ENCODE measurements at places on chromosomes 5 and 9.

DNA sequence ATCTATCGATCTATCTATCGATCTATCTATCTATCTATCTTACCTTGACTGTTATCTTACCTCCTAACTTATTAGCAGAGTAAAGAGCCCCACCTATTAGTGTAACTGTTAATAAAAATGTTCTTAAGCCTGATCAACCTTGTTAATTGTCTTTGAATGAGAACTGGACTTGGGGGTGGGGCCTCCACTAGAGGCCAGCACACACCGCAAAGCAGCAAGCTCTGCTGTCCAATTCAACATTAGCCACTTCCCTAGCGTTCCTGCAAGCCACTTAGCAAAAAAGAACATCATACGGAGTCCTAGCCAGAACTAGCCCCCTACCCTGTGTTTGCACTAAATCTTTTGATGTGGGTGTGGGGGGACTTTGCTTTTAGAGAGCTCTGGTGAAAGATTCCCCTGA, 515.8 kb downstream of the KDM4C start:
- DNase-seq, result no peak

DNA sequence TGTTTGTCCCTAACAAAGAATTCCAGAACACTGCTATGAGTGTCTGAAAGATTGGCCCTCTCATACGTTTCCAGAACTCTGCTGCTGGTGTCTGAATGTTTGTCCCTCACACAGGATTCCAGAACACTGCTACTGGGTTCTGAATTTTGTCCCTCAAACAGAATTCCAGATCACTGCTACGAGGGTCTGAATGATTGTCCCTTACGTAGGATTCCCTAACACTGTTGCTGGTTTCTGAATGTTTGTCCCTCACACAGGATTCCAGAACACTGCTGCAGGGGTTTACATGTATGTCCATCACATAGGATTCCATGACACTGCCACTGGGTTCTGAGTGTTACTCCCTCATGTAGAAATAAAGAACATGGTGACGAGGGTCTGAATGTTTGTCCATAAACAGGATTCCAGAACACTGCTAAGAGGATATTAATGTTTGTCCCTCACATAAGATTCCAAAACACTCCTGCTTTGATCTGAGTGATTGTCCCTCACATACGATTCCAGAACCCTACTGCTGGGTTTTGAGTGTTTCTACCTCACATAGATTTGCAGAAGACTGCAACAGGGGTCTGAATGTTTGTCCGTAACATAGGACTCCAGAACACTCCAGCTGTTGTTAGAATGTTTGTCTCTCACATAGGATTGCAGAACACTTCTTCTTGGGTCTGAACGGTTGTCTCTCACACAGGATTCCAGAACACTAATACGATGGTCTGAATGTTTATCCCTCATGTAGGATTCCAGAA, 214.4 kb downstream of the FOXD4L6 start:
- DNase-seq, result no peak

- DNase-seq, result no peak
Measured at GRCh38 chr5:96084874-96085506, 123.3 kb upstream of the ELL2 start.

- DNase-seq, result no peak
Measured at GRCh38 chr5:55847837-55848236, 3.3 kb upstream of the IL31RA start.

DNA sequence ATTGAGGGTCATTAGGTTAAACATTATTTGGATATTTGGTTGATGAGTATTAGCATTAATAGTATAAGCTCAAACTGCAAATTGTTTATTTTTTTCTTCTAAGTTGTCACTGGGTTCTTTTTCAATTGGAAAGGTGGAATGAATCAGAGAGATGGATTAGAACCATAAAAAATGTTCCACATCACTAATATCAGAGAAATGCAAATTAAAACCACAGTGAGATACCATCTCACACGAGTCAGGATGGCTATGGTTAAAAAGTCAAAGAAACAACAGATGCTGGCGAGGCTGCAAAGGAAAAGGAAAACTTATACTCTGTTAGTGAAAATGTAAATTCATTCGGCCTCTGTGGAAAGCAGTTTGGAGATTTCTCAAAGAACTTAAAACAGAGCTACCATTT, 122.8 kb downstream of the CCDC192 start:
- peak; percentile 61 for DNase-seq

GRCh38 chr9:23567516-23568165, 258.4 kb downstream of the ELAVL2 start:
- no peak for DNase-seq

GRCh38 chr5:159576902-159577301, 246.6 kb upstream of the IL12B start:
- DNase-seq, result no peak

DNA sequence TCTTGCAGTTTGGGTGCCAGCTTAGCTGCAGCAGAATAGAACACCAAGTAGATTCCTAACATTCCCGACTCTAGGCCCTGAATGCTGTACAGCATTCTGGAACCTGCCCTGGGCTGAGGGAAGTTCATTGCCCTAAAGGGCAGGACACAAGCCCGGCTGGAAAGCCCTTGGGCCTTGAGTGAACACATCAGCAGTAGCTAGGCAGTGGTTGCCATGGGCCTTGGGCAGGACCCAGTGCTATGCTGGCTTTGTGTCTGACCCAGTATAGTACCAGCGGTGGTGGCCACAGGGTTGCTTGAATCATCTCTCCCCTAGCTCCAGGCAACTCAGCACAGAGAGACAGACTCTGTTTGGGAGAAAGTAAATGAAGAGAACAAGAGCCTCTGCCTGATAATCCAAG, 137.8 kb downstream of the AGTPBP1 start:
- no peak for DNase-seq

DNA sequence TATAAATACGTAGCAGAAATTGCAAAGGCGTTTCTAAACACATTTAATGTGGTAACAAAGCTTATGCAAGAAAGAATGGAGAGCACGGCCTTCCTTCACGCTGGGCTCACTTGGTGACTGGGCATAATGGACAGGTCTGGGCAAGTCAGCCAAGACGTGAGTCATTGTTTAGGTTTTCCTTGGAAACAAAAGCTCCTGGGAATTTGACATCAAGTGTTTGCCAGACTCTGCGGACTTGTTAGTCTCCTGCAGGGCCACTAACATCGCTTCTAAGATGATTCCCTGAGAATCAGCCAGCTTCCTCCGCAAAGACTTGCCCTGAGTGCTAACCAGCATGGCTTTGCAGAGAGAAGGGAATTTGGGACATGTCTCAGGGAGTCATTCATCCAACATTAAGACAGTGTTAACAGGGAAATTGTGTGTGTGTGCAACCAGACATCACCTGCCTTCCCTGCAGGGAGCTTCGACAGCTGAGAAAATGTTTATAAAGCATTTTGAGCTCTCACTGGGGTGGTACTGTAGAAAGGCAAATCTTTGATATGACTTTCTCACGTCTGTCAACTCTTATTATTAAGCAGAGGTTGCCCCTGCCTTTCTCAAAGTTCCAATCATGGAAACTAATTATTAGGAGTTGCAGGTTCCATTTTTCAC, 182.5 kb downstream of the NTRK2 start:
- DNase-seq, result no peak
